Activated CD8-positive, alpha-beta memory T cell treated with anti-CD3 and anti-CD28 coated beads for 4 hours (primary cell): ENCODE measurements at places on chromosomes 16 and 17.

- no peak for DNase-seq
These were observed 47.2 kb upstream of the GSE1 start for GRCh38 chr16:85565801-85566526.

- DNase-seq = no peak
These were observed 108.8 kb downstream of the CCDC182 start for GRCh38 chr17:57636274-57636673.

DNA sequence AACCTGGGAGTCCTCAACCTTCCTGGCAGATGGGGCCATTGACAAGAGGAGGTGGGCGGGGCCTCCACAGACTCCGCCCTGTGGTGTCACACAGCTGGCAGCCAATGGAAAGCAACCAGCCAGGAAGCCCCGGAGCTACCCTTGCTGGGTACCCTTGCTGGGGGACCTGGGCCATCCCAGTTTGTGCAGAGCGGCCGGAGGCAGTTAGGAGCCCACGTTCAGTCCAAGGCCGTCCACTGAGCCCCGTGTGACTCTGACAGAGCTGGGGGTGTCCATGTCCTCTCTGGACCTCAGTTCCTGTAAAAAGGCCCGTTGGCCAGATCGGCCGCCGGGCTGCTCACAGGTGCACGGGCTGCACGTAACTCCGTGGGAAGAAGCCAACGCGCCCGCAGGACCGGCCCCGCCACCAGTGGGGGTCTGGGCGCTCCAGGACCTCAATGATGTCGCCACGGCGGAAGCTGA is 17.1 kb upstream of the FAM83G start:
- no peak for DNase-seq

DNA sequence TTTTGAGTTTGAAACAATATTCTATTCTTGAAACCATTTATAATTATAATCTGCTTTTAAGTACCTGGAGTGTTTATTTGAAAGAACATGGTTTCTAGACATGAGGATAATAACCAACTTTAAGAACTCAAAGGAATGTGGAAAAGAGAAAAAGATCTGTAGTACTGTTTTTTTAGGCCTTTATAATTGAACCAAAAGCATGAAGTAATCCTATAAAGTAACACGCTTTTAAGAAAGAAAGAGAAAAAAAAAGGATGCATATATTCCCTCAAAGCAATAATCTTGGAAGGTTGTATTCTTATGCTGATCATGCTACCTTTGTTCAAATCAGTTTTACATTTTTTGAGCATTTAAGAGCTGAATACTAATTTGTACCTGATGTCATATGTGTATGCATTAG is 54.0 kb upstream of the RHBDL3 start:
- DNase-seq = no peak

DNA sequence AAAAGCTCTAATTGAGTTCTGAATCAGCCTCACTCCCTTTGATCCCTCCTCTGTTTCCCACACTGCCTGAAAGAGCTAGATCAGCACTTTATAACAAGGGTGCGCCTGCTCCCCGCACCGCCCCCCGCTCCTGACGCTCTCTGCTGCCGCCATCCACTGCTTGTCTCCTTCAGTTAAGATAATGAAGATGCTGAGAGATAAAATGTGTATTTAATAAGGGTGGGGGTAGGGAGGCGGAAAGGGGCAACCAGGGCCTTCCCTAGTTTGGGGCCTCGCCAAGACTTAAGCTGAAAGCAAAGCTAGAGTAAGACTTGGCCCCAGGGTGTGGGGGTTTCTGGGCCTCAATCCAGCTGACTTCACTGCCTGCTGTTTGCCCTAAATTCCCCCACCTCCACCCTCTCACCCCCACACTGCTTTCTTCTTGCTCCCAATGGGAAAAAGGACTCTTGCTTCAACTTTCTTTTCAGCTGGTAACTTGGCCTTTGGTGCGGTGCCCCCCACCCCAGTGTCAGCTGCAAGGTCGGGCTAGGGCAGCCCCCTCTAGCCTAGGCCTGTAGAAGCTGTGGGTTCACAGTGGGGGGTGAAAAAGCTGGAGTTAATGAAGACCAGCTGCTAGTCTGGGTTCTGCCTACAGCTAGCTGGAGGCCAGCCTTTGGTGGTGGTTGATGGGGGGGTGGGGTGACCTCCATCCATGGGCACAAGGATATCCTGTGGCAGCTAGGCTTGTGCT is 1.8 kb upstream of the RARA start:
- DNase-seq = no peak

DNA sequence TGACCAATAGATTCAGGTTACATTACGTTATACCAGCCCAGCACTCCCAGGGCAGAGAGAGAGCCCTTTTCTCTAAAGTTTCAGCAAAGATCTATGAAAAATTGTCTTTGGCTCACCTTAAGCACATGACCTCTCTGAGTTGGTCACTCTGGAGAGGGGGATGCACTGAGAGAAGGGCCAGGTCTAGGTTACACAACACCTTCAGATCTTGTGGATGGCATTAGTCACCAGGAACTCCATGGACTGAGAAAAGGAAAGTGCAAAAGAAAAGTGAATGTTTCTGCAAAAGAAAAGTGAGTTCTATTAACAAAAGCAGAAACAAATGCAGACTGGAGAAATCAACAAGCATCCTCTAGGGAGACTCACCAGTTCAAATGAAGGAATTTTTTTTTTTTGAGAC is 253.3 kb upstream of the SALL1 start:
- no peak for DNase-seq

DNA sequence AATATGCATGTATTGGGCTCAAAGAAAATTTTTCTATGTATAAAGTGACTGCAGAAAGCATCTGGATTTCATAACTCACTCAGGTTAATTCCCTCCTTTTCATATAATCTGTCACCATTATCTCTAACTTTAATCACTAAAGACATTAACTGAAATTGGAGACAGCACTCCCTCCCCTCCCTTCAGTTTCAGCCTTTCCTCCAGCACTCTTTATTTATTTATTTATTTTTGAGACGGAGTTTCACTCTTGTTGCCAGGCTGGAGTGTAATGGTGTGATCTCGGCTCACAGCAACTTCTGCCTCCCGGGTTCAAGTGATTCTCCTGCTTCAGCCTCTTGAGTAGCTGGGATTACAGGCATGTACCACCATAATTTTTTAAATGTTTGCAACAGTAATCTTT is 43.1 kb downstream of the CDH8 start:
- no peak for DNase-seq

GRCh38 chr17:33328129-33328528 is 35.0 kb upstream of the ASIC2 start:
- DNase-seq = no peak

DNA sequence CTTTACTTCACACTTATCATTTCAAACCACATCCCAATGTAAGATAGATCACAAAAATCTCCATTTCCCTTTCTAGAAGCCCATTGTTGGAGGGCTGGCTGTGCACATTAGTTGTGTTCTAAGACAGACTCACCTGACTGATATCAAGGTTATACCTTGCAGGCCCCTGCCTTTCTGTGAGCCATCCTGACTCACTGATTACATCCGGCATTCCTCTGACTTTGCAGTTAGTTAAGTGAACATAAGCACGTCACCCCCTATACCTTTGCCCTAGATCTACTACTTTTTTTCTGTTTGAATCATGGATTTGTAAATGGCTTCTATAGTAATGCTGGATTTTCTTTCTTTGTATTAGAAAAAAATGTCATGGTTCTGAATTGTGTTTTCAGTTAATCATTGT is 78.3 kb downstream of the TANGO6 start:
- no peak for DNase-seq

DNA sequence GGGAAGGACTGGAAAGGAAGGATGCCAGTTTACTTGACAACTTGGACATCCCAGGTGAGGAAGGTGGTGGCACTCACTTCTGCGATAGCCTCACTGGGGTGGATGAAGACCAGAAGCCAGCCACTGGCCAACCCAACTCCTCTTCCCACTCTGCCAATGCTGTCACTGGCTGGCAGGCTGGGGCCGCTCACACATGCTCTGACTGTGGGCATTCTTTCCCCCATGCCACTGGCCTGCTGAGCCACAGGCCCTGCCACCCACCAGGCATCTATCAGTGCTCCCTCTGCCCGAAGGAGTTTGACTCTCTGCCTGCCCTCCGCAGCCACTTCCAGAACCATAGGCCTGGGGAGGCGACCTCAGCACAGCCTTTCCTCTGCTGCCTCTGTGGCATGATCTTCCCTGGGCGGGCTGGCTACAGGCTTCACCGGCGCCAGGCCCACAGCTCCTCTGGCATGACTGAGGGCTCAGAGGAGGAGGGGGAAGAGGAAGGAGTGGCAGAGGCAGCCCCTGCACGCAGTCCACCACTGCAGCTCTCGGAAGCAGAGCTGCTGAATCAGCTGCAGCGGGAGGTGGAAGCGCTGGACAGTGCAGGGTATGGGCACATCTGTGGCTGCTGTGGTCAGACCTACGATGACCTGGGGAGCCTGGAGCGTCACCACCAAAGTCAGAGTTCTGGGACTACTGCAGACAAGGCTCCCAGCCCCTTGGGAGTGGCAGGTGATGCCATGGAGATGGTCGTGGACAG is 4.5 kb downstream of the ZNF646 start:
- no peak for DNase-seq

GRCh38 chr16:62692685-62693084 is 656.4 kb upstream of the CDH8 start:
- DNase-seq = no peak

- no peak for DNase-seq
These were observed 89.7 kb upstream of the TNRC6A start for GRCh38 chr16:24639769-24640168.

- DNase-seq = no peak
These were observed 20.1 kb downstream of the CHMP1A start for GRCh38 chr16:89637379-89637778.

DNA sequence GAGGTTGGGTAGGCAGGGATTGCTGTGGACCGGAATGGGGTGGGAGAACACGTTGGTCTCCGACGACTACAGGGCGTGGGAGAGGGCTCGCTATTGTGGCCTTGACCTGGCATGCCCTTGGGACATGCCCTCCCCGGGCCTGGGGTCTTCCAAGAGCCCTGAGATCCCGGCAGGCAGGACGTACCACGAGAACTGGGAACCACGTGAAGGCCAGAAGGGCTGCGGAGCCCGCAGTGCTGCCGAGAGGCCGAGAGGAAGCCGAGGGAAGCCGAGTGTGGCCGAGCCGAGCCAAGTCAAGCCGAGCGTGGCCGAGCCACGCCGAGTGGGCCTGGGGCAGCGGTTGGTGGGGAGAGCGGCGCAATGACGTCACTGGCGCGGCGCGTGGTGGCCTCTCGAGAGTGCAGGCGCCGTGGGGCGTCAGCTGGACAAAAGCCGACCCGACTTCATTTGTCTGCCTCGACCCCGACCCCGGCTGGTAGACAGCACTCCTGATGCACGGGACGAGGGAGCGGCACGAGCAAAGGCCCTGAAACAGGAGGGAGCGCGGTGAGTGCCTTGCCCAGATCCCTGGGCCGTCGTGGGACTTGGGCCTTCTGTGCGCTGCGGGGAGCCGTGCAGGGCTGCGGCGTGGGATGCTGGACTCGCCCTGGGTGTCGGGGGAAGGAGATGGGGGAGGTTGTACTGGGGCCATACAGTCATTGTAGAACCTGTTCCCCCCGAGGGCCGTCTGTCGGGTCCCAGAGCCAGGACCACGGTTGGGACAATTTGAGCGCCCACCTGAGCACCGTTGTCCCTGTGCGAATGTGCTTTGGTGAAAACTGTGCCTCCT is 6.6 kb downstream of the SOCS1 start:
- DNase-seq = no peak

DNA sequence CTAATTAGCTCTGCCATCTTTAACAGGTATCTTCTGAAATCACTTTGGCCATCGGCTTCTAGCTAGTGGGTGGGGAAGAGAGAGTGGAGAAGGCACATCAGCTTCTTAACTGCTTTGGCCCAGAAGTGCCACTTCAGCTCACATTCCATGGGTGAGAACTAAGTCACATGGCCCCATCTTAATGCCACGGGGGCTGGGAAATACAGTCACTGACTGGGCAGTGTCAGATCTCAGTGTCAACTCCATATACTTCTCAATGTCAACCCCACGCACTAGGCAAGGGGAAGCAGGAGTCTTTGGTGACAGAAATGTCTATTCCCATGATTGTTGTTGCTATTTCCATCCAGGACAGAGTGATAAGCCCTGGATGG is 29.4 kb downstream of the CCR7 start:
- DNase-seq = no peak

GRCh38 chr17:7133424-7133823 is 18.8 kb upstream of the ASGR2 start:
- peak; percentile 41 for DNase-seq

- DNase-seq = no peak
These were observed 110.4 kb downstream of the SPAG9 start for GRCh38 chr17:51010173-51010675.

DNA sequence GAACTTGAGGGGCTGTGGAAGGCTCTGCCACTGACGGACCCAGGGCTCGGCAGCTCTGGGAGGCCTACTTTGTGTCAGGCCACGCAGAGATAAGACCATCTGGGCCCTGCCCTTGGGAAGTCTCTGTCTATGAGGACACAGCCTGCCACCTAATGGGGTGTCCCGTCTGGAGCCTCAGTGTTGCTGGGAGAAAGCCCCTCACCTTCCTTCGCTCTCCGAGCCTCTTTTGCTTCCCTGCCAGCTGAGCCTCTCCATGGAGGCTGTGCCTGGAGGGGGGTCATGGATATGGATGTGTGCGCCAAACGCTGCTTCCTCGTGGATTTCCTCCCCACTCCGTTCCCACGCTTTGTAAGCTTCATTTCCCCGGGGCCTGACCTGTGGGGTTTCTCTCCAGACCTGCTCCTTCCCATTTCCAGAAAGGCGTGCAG is 228.8 kb downstream of the SEC14L1 start:
- DNase-seq = no peak

DNA sequence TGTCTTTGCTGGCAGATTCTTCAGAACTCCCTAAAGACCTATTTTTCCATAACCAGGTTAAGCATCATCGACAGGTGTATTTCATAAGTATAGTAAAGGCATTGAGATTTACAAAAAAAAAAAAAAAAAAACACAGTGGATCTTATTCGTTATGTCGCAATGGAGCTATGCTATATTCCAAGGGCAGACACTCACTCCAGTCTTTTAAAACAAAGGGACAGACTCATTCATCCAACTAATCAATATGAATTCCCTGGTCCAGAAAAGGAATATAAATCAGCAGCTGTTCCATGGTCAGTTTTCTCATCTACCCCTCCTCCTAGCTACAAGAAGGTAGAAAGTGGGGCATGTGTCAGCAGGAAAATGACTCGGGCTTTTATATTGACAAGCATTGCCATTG is 97.7 kb upstream of the MON1B start:
- DNase-seq = no peak

GRCh38 chr17:17929655-17930380 is 42.4 kb downstream of the TOM1L2 start:
- DNase-seq = no peak
